Right renal cortex interstitium (tissue), 3 donors: ENCODE measurements at places on chromosomes 2 and 18.
A peak's percentile ranks its signal among the peaks of the same experiment; 100 is the strongest.

GRCh38 chr2:79124907-79125720 lies 4.8 kb downstream of the REG1A start:
- DNase-seq = no peak

DNA sequence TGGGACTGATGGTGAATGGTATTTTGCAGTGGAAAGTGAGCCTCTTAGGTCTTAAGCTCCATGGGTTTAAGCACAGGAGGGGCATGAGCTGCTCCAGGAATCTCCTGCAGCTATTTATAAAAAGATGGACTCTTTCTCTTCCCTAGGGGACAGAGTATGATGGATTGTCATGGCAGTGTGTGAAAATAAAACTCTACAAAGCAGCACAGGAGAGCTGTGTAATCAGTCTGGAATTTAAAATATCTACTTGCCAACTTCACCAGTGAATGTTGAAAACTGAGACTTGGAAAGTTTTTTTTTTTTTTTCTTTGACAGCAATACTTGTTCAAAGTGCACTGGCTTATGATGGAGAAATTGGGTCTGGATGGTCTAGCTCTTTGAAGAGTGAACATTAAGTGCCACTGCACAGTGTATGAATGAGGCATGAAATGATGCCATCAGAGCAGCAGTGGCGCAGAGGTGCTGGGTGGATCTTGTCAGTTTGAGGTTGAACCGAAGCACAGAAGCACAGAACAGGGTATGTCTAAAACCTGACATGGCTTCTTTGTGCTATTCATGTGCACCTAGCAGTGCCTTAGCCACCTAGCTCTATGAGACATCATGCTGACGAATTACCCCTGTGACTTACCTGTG lies 245.4 kb downstream of the PTPRM start:
- no peak for DNase-seq

GRCh38 chr2:238134393-238134785 lies 4.1 kb upstream of the KLHL30 start:
- no peak for DNase-seq

GRCh38 chr2:27958711-27959378 lies 68.3 kb downstream of the BABAM2 start:
- no peak for DNase-seq

DNA sequence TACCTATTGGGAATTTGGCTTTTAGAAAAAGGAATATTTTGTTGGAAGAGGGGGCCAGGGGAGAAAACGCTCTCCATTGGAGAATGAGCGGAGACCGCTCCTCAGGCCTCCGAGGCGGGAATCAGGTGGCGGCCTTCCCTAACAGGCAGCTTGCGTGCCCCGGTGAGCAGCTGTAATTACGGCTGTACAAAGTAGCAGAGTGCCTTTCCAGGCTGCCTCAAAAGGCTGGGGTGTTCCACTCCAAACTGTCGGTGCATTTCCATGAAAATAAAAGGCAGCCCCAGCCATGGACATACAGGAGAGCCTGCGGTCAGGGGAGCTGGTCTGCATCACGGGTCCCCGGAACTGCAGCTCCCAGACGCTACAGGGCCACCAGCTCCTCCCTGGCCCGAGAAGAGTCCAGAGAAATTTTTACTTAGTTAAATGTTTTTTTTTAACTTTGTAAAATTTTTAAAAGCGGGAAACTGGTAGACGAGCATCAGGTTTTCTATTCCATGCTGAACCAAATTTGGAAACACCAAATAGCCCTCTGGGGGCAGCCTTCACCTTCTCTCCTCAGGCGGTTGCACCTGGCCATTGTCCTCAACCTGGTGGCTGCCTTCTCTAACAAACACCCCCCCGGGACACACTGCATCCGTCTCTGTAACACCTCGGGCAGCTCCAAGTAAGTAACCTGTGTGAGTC lies 209.3 kb upstream of the SALL3 start:
- DNase-seq = no peak

DNA sequence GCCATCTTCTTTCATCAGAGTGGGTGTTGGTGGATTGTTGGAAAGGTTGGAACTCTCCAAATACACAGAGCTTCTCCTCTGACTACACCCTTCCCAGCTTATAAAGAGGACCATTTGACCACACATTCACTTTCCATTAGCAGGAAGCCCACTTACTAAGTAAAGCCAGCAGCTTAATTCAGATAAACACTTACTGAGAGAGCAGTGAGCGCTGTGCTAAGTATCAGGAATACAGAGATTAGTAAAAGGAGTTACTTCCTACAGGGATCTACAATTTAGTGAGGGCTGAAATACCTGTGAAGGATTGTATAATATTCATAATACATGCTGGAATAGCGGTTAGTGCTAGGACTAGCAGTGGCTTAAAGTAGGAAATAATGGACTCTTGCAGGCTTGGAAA lies 343.0 kb downstream of the NYAP2 start:
- no peak for DNase-seq

DNA sequence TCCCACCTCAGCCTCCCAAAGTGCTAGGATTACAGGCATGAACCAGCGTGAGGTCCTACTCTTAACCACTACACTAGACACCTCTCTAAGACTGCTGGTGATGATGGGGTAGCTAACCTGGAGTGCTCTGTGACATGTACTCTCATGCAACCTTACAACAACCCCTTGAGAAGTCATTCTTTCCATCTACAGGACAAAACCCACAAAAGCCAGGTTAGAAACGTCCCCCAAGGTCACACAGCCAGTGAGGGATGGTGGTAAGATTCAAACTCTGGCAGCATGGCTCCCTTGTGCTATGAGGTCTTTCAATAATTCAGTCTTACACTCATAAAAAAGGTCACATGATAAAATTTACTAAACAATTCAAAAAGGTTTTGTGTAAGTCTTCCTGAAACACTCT lies 94.8 kb upstream of the SERTAD2 start:
- DNase-seq = no peak

GRCh38 chr2:184599872-184600222 lies 1.5 kb downstream of the ZNF804A start:
- DNase-seq = no peak

DNA sequence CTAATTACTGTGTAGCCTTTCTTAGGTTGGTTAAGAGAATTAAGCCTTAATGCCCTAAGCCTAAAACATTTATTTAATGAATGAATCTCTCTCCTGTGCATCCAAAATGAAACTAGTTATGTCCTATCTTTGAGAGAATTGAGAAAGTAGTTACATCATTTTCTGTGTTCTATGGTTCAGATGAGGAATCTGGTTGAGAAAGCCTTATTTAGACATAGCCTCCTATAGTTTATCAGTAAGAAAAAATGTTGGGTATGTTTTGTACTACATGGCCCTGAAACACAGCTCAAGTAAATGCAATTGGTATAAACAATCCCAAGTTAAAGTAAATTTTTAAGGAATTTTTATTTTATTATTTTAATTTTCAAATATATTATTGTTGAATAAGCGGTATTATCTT lies 25.9 kb upstream of the RAMP1 start:
- no peak for DNase-seq

- no peak for DNase-seq
Measured at GRCh38 chr2:238820916-238821315, 27.0 kb upstream of the TWIST2 start.

DNA sequence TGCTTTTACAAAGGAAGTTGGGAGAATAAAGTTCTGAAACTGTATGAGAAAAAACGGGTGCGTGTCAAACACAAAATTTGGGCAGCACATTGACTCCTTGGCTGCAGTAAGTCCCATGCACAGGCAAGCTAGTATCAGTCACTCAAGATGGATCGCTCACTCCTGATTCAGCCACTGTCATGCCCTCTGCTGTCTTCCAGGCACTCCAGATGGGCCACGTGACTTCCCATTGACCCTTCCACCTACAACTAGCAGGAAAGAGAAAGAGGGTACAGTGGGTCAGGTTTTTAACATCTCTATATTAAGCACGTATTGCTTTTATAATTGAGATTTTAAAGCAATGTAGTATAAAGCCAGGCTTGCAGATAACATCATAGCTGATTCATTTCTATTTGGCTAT lies 8.6 kb downstream of the ARHGEF33 start:
- no peak for DNase-seq

GRCh38 chr18:48318436-48318835 lies 90.7 kb downstream of the ZBTB7C start:
- DNase-seq = no peak

DNA sequence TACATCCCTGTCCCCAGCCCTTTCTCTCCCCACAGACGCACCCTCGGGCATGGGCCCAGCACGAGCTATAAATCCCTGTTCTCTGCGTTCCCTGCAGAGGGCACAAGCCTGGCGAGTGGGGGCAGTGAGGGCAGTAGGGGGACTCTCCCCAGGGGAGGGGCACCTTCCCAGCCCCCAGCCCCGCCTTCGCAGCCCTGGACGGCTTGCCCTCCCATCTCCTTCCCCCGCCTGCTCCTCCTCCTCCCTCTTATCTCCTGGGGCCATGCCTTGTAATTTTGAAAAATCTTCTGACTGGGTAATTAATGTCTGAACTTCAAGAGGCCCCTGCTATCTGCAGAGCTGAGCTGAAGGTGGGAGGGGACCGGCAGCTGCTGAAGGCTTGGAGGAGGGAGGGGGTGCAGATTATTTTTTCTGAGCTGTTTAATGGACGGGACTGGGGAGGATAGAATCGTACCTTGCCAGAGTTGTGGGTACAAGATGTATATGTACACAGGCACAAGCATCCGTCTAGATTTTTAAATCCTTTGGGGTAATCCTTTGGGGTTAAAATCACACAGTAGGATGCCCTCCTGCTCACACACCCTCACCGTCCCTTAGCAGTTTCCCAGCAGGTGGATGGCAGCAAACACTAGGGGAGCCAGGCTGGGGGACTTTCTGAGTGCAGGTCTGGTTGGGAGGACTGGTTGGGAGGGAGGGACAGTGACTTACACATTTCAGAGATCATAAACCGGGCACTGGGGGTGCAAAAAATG lies 121.9 kb downstream of the SMAD7 start:
- DNase-seq = no peak

DNA sequence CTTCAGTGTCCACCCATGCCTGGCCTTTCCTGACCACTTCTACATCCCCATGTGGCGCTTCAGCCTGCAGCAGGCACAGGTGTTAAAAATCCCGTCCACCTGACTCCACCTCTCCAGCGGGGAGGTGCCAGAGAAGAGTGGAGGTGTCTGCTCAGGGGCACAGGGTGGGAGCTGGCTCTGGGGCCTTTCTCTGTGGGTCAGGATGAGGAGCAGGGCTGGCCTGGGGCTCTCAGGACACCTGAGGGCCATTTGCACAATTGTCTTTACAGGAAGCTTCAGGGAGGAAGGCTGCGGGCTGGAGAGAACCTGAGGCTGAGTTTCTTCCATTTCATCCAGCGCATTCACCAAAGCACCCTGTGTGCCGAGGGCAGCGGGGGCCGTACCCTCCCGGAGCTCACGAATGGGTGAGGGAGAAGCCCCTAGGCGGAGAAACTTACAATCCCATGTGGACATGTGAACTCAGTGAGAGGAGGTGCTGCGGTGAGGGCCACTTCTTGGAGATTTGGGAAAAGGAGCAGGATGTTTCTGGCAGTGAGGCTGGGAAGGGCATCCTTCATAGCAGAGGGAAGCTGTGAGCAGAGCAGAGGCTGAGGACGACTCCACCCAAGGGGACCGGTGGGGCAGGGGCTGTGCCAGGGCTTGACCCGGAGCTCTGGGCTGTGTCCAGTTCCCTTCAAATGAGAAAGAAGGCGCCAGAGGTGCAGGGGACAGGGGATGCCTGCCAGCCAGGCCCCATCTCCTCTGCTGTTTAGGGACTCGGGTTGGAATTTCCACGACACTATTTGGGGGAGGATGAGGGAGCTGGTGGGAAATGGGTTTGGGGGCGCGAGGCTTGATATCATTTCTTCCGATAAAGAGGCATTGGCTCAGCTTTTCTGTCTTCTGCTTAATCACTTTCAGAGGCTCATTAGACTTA lies 155.2 kb upstream of the MYCN start:
- no peak for DNase-seq

- DNase-seq = no peak
Measured at GRCh38 chr2:112836163-112836560, 417 bp downstream of the IL1B start.

GRCh38 chr2:54624591-54625071 lies 98.8 kb upstream of the EML6 start:
- DNase-seq = no peak

GRCh38 chr2:33645861-33646260 lies 46.8 kb upstream of the FAM98A start:
- DNase-seq = no peak

GRCh38 chr2:219429958-219430606 lies 4.6 kb upstream of the SPEG start:
- DNase-seq = no peak

GRCh38 chr2:128159437-128159836 lies 68.4 kb downstream of the UGGT1 start:
- no peak for DNase-seq

DNA sequence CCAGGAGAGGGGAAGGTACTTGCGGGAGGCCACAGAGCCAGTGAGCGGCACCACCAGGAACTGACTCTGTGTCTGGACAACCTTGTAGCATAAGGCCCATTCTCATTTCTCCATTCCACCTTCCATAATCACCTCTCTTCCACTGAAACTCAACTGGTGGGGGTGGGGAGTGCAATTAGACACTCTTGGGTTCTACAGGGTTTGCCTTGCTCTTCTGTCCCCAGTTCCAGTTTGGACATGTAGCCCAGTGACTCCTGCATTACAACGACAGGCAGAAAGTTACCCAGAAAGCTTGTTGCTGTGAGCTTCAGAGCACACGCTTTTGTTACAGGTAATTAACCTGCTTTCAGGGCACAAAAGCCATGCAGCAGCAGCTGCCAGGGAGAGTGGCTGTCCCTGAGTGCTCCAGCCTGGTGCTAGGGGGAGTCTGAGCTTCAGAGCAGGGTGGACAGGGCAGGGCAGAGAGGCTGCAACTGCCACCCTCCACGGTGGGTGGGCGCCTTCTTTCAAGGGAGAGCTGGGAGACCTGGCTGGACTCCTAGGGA lies 65.2 kb downstream of the COPS8 start:
- no peak for DNase-seq

DNA sequence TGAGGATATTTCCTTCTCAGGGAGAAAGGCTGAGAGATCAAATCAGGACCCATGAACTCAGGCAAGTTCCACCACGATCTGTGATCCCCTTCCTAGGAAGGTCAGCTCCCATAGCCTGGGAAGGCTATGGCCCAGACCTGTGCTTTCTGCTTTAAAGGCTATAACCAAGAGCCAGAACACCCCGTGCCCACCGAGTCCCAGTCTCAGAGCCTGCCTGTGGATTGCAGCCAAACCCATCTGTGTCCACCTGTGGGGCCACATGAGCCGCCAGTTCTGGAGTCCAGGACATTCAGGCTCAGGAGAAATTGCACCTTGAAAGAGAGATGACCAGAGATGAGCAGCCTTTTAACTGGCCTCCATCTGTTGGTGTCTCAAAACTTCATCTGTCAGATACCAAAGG lies 46.9 kb downstream of the MAL start:
- no peak for DNase-seq

GRCh38 chr2:153478289-153479261 lies at the start of gene RPRM:
RPRM (minus strand) TSS chr2:153478762; CDS start chr2:153478565, 197 bp downstream.
- DNase-seq = peak; percentile 61
